Left lung (tissue), 14 donors: ENCODE measurements at places on chromosomes 7 and 10. TPM values are rescaled to one million over a fixed set of nuclear protein-coding genes. Genes with fewer than 3 reads are reported as not detected.

Gene ITPRID1
- total RNA-seq: not detected

Gene C7orf57
- 1.6 TPM for total RNA-seq

Gene HNRNPH3
- 101 TPM for total RNA-seq

Gene ZNF365
- 2.9 TPM for total RNA-seq

Gene CDH23
- 22.4 TPM for total RNA-seq

- H3K4me1 ChIP-seq: no peaks in the 10 kb centered on the region
- DNase-seq: no peak
- peaks cover 11% of the 10 kb centered on the region for H3K27me3 ChIP-seq
- no peak overlapping the region for H3K4me3 ChIP-seq
These were observed 12.7 kb downstream of the IKZF1 start for GRCh38 chr7:50317221-50317678.

GRCh38 chr7:91033574-91033973 lies 230.7 kb upstream of the FZD1 start:
- H3K4me1 ChIP-seq: no peaks in the 10 kb centered on the region
- no peak for DNase-seq
- no peak overlapping the region for H3K4me3 ChIP-seq
- H3K36me3 ChIP-seq: no peaks in the 10 kb centered on the region
- no peaks in the 10 kb centered on the region for H3K27me3 ChIP-seq
- no peak overlapping the region for H3K27ac ChIP-seq

DNA sequence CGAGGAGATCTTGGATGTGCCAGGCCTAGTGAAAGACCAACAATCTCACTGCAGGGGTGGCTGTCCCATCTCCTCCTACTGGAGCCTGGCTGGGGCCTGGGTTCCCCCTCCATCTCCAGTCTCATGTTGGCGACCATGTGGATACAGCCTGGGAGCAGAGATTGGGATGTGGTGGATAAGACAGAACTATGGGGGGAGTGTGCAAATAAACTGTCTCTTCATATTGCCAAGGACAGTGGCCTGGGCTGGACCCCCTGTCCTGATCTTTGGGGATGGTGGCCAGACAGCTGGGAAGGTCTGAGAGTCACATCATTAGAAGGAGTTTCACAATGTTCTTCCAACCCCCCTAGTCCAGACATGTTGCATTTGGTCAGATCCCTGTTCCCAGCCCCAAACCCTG lies 5.8 kb upstream of the MINDY4 start:
- no peaks in the 10 kb centered on the region for H3K27me3 ChIP-seq
- H3K4me3 ChIP-seq: no peak overlapping the region
- H3K4me1 ChIP-seq: peaks cover 12% of the 10 kb centered on the region
- H3K27ac ChIP-seq: no peak overlapping the region

- no peaks in the 10 kb centered on the region for H3K36me3 ChIP-seq
- no peak overlapping the region for H3K4me3 ChIP-seq
- H3K27ac ChIP-seq: no peak overlapping the region
- H3K4me1 ChIP-seq: no peaks in the 10 kb centered on the region
- DNase-seq: no peak
These were observed 393.2 kb upstream of the PODXL start for GRCh38 chr7:131949659-131950058.

DNA sequence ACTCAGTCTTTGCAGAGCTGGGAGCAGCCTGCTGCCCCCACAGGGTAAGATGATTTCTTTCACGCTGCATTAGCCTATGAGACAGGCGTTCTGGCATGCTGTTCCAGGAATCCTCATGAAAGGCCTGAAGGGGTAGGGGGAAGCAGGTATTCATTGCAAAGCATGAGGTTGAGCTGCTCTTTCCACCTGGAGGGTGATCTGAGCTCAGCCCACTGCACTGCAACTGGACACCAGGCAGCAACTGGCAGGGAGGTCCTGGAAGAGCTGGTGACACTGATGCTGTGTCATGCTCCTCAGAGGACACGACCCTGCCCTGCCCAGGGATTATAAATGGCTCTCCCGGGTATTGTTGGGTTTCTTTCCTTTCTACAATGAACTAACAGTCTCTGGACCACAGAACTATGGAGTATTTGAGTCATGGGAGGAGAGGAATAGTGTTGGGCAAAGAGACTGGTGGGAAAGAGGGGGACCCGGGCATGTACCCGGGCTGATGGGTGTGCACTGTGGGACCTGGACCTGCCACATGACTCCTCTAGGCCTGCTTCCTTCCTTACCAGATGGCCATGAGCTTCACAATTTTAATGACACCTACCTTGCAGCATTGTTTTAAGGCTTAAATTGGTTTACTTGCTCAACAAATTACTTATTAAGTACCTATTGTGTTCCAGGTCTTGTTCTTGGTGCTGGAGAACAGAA lies 24.3 kb downstream of the SLC25A28 start:
- no peak overlapping the region for H3K27ac ChIP-seq
- no peaks in the 10 kb centered on the region for H3K36me3 ChIP-seq

DNA sequence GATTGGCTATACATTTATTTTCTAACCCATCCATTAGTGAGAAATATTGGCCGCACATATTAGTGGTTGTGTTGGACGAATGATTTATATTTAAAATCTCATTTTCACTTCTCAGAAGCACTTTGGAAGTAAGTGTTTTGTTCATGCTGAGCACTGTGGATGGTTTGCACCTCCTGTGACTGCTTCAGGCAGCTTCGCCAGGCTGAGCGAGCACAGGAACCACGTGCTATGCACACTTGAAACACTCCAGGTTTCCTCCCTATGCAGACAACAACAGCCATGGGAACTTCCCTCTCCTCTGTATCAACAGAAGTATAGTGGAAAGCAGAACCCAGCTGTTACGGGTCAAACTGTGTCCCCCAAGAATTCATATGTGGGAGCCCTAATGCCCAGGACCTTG lies 67.3 kb upstream of the WDR11 start:
- no peaks in the 10 kb centered on the region for H3K27me3 ChIP-seq
- DNase-seq: no peak
- no peak overlapping the region for H3K27ac ChIP-seq
- no peak overlapping the region for H3K4me3 ChIP-seq
- no peaks in the 10 kb centered on the region for H3K36me3 ChIP-seq

GRCh38 chr10:78251016-78251385 lies 217.3 kb downstream of the RPS24 start:
- no peak for DNase-seq
- H3K4me1 ChIP-seq: peaks cover 10% of the 10 kb centered on the region
- no peaks in the 10 kb centered on the region for H3K27me3 ChIP-seq
- peak overlapping the region; percentile 73 for H3K27ac ChIP-seq
- no peak overlapping the region for H3K4me3 ChIP-seq
- no peaks in the 10 kb centered on the region for H3K36me3 ChIP-seq

DNA sequence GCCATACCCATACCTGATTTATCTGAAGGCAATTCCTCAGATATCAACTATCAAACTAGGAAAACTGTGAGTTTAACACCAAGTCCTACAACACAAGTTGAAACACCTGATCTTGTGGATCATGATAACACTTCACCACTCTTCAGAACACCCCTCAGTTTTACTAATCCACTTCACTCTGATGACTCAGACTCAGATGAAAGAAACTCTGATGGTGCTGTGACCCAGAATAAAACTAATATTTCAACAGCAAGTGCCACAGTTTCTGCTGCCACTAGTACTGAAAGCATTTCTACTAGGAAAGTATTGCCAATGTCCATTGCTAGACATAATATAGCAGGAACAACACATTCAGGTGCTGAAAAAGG lies 69.0 kb upstream of the RSBN1L start:
- H3K27ac ChIP-seq: peak overlapping the region; percentile 33
- no peaks in the 10 kb centered on the region for H3K36me3 ChIP-seq

DNA sequence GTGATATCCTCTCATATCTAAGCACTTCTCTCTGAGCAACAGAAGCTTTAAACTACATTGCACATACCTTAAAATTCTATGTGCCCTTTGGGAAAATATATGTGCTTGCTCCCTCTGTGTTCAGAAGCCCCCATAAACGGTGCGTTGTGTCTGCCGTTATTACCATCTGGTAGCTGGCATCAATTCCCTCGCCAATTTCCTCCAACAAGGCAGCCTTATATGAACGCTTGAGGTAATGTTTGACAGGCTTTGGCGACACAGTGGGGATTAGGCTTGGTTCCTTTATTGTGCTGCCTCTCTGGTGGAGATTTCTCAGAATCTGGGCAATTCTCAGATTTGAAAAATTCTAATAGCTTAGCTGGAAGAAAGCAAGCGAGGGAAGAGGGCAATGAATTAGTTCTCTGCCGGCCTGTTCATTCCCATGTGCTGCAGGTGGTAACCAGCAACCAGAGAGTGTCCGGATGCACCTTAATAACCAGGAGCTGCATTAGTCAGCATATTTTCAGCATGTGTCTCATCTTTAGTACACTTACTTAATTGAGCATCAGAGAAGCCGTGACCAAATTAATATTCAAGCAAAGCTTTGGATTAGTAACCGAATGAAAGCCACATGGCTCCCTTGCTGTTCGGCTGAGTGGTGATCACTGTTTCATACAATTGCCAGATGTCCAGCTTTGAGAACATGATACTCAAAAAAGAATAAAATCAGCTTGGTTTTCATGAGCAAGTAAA lies 7.3 kb upstream of the PPP1R17 start:
- DNase-seq: no peak
- H3K27me3 ChIP-seq: no peaks in the 10 kb centered on the region
- no peaks in the 10 kb centered on the region for H3K4me1 ChIP-seq

DNA sequence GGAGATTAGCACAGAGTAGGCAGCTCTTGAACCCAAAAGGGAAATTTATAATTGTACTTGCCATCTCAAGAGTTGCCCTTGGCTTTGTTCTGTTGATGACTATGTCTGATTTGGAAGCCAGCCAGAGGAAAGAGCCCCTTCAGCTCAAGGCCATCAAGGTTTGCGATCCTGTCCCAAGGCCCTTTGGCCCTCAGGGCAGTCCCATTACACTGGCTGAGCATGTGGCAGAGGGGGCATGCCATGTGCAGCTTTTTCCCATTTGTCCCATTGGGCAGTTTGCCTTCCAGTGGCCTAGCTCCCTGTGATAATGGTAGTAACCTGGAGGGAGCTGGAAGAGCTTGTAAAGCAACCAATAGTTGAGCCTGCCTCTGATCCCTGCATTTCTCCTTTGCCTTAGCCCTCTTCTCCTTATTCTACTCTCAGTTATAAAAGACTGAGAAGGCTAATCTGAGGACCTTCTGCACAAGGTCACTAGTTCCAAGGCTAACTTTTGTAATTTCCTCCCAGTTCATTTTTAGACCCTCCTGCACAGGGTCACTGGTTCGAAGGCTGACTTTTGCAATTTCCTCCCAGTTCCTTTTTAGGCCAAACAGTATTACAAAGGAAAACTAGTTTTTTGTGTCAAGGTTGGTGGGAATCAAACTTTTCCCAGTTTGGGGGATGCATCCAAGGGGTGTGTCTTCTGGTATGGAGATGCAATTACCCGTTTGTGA lies 31.0 kb upstream of the ARHGAP12 start:
- DNase-seq: peak; percentile 48
- H3K27ac ChIP-seq: peak overlapping the region; percentile 50
- no peaks in the 10 kb centered on the region for H3K27me3 ChIP-seq
- no peaks in the 10 kb centered on the region for H3K36me3 ChIP-seq
- no peak overlapping the region for H3K4me3 ChIP-seq

- no peak overlapping the region for H3K4me3 ChIP-seq
- no peak overlapping the region for H3K27ac ChIP-seq
- H3K36me3 ChIP-seq: no peaks in the 10 kb centered on the region
- no peaks in the 10 kb centered on the region for H3K4me1 ChIP-seq
- no peaks in the 10 kb centered on the region for H3K27me3 ChIP-seq
These were observed 17.1 kb downstream of the SLIT1 start for GRCh38 chr10:97168645-97169044.

GRCh38 chr7:44606341-44607140 lies at the start of gene OGDH:
OGDH (plus strand) TSS chr7:44606627; CDS start chr7:44624344, 17,717 bp downstream.
- DNase-seq: peak; percentile 99
- peak within 1 kb of the TSS; percentile 97 for H3K27ac ChIP-seq
- H3K27me3 ChIP-seq: no peaks in the 10 kb centered on the region
- peak within 1 kb of the TSS; percentile 68 for H3K4me3 ChIP-seq
- no peaks in the 10 kb centered on the region for H3K36me3 ChIP-seq
- peaks cover 51% of the 10 kb centered on the region for H3K4me1 ChIP-seq

DNA sequence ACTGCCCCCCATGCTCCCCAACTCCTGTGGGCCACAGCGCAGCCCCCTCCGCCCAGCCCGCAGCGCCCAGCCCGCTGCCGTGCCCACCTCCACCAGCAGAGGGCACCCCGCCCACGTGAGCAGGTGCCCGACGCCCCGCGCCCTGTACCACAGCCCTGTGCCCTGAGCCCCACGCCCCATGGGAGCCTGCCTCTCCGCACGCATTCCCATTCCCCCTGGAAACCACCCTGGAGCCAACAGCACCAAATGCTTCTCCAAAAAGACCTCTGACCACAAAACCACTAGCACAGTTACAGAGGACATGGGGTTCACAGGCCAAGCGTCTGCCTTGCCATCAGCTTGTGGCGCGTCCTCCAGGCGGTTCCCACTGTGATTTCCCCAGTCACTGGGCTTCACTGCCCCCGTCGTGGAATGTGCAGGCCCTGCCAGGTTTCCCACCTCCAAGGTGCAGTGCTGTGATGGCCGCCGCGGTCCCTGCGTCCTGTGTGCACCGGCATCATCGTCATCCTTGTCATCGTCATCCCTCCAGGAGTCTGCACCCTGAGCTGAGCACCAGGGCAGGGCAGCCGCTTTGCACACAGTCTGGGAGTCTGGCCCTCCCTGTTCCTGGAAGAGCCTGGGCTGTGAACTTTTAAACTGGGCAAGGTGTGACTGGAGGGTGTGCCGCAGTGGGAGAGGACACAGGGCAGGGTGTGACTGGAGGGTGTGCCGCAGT lies 61.7 kb downstream of the PWWP2B start:
- no peaks in the 10 kb centered on the region for H3K36me3 ChIP-seq
- DNase-seq: peak; percentile 94
- no peak overlapping the region for H3K4me3 ChIP-seq
- no peaks in the 10 kb centered on the region for H3K4me1 ChIP-seq

DNA sequence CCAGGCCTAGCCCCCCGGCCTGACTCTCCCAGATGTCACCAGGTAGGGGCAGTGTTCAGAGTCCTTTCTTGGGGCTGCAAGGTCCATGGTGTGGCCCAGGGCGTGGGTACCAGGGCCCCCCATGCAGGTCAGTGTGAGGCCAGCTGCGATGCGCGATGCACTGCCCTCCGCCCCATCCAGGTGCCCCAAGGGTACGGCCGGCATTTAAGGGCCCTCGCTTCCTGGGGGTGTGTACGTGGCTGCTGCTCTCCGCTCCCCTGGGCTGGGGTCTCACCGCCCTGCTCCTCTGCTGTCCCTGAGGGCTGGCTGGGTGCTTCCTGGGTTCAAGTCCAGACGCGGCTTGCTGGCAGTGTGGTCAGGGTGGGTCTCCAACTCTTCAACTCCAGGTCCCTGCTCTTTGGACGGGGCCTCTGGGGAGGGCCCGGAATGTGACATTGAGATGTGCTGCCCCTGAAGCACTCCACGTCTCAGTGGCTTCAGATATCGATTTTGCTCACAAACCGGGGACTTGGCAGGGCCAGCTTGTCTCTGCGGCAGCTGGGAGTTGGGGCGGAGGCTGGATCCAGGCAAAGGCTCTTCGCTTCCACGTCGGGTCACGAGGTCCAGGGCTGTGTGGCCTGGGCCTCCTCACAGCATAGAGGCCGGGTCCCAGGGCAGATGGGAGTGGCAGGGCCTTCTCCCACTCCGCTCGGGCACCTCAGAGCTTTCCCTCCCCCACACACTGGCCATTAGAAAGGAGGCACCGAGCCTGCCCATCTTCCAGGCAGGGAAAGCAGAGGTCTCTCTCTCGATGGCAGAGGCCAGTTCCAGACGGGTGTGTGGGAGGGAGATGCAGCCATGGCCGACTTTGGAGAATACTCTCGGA lies 93.2 kb downstream of the UNCX start:
- H3K27ac ChIP-seq: no peak overlapping the region
- H3K27me3 ChIP-seq: peaks cover 9% of the 10 kb centered on the region
- H3K36me3 ChIP-seq: no peaks in the 10 kb centered on the region
- DNase-seq: no peak
- H3K4me3 ChIP-seq: no peak overlapping the region

- DNase-seq: no peak
- no peak overlapping the region for H3K27ac ChIP-seq
- no peaks in the 10 kb centered on the region for H3K4me1 ChIP-seq
- H3K4me3 ChIP-seq: no peak overlapping the region
These were observed 301.8 kb upstream of the ZWINT start for GRCh38 chr10:56662765-56663447.
